Left hindlimb (tissue), 1 donor: ENCODE measurements at places on chromosomes 11 and 22.
A peak's percentile ranks its signal among the peaks of the same experiment; 100 is the strongest.

DNA sequence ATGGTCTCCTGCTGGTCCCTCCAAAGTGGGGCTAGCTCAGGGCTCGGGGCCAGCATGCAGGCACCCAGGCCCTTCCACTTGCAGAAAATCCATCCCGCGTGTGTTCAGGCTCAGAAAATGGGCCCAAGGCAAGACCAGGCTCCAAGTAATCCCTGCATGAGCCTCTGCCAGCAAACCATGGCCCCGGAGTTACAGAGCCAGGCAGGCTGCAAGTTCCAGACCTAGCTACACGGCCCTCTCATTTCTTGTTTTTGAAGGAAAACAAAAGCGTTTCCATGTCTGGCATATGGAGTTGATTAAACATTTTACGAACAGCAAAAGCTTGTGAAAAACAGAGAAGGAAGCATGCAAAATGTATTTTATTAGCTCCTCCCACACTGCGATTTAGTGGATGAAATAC is 29.7 kb downstream of the KIAA0930 start:
- DNase-seq, result peak; percentile 67

DNA sequence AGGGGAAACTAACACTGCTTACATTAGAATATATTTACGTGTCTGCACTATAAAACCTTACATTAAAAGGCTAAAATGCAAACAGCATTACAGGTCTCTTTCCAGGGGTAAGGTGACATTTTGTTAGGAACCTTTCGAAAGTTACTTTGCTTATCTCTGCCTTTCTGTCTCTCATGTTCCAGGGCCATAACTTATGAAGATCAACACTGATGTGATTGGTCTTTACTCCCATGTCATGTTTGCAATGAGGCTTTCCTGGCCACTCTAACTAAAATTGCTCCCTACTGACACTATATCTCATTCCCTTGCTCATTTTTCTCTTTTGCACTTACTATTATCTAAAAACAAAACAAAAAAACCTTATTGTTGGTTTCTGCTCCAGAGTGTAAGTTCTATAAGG is 119.0 kb downstream of the JRKL start:
- DNase-seq, result no peak

- no peak for DNase-seq
Measured at GRCh38 chr11:100936781-100937180, 192.8 kb downstream of the PGR start.

GRCh38 chr11:120400564-120401364 is 64.6 kb downstream of the ARHGEF12 start:
- peak; percentile 50 for DNase-seq

- DNase-seq, result no peak
Measured at GRCh38 chr11:67516806-67517205, 6.4 kb downstream of the CABP2 start.

GRCh38 chr22:25347752-25348102 is 128.3 kb downstream of the CRYBB2 start:
- DNase-seq, result no peak

DNA sequence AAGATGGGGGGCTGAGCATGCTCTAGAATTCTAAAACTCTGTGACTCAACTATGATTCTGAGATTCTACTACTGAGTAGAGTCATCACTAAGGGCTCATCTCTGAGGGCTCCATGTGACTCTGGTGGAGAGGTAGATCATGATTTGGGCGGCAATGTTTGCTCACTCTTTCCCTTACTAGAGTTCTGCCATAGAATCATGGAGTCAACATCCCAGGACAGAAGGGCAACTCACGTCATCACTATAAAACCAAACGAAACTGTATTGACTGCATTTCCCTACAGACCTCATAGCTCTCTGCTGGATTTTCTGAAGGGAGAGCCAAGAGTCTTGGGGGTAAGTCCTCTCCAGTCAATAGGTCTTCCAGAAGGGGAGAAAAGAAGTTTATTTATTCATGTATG is at the start of gene MS4A14:
TSS of gene MS4A14 (plus strand) at position 78 of the 400 bp plus-strand sequence. CDS start at position 198, 120 bp downstream.
- no peak for DNase-seq

GRCh38 chr22:37564111-37564711 is 3.9 kb downstream of the CDC42EP1 start:
- DNase-seq, result no peak

GRCh38 chr11:123235117-123235655 is 40.1 kb upstream of the CLMP start:
- DNase-seq, result no peak

- no peak for DNase-seq
Measured at GRCh38 chr22:43300891-43301676, 42.1 kb downstream of the SCUBE1 start.

DNA sequence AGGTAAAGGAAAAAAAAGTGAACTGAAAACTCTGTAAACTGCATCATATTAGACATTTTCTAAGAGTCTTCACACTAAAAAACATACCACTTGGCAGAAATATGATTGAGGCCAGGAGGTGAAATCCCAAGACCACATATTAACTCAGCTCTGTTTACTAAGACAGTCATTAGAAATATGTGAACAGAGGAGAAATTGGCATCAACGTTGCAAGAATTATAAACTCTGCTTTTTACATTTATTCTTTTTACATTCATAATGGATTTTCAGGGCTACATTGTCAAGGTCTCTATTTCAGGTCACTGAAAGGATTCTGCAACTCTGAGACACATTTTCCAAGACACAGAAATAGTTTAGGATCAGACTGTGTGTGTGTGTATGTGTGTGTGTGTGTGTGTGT is 1364.0 kb downstream of the LRRC4C start:
- DNase-seq, result no peak

DNA sequence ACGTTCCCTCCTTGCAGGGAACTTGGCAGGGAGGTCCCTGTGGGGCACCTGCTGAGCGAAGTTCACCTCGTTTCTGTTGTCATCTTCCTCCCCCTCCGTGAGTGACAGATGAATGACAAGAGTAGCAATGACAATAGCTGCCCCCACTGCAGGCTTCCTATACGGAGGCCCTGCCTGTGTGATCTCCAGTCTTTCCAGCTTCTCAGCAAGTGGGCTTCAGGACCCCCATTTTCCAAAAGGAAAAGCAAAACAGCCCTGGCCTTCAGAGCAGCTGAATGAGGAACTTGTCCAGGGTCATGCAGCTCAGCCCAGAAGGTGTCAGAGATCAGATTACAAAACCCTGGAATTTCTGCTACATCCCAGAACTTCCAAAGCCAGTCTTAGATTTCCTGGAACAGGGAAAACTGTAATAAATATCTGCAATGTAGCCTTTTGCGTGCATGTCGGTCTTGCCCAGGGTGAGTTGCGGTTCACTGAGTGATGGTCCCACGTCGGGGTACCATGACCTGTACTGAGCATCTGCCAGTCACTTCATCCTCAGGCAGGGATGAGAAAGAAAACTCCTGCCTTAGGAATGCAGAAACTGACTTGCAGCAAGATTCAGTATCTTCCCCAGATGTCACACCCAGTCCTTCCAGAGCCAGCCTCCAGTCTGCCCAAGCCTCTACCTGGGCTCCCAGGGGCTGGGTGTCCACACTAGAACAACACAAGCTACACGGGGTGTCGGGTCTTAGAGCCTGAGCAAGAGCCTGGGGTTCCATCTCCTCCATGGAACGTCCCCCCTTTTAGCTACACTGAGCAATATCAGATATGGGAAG is 1457.0 kb downstream of the BRD1 start:
- DNase-seq, result no peak

- DNase-seq, result no peak
Measured at GRCh38 chr11:100302824-100303223, 384.3 kb upstream of the ARHGAP42 start.

DNA sequence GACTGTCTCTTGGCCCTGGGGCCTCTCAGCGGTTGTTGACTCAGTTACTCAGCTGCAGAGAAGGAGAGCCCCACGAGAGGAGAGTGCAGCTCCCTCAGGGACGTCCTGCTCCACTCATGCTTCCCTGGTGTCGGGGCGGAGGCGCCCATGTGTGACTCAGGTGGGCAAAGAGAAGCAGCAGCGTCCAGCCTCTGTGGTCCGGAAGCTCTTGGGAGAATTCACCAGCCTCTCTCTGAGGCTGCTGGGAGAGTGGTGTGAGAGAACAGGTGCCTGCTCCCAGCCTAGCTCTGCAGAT is 25.7 kb downstream of the GLB1L2 start:
- no peak for DNase-seq

GRCh38 chr11:133082453-133082781 is 449.9 kb downstream of the OPCML start:
- DNase-seq, result peak; percentile 72

DNA sequence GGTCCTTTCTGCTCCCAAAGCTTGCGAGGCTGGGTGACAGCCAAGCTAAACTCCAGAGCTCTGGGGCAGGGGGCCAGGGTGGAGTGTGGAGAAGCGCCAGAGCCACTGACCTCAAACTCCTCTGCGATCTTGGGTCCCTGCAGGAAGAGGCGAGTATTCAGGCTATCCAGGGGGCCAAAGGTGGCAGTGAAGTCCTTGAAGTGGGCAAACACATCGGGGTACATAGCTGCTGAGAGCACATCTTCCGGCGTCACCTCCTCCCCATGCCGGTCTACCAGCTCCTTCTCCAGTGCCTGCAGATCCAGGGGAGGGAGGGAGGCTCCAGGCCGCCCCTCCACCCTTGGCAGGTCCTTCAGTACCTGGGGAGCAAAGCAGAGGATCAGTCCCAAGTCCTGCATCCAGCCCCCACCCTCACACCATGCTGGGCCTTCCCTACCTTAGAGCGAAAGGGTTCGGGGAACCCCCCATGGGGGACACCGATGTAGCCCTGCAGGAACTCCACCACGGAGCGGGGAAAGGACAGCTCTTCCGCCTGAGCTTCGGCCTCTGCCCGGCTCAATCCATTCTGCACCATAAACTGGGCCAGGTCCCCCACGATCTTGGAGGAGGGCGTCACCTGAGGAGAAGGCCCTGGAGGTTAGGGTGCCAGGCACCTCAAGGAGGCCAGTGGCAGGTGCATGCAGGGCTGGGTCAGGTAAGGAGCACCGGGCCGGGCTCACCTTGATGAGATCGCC is 6.4 kb downstream of the RCE1 start:
- no peak for DNase-seq

GRCh38 chr11:18294862-18295261 is 27.1 kb downstream of the HPS5 start:
- DNase-seq, result no peak

- no peak for DNase-seq
Measured at GRCh38 chr22:26568207-26568706, 21.7 kb downstream of the TPST2 start.

DNA sequence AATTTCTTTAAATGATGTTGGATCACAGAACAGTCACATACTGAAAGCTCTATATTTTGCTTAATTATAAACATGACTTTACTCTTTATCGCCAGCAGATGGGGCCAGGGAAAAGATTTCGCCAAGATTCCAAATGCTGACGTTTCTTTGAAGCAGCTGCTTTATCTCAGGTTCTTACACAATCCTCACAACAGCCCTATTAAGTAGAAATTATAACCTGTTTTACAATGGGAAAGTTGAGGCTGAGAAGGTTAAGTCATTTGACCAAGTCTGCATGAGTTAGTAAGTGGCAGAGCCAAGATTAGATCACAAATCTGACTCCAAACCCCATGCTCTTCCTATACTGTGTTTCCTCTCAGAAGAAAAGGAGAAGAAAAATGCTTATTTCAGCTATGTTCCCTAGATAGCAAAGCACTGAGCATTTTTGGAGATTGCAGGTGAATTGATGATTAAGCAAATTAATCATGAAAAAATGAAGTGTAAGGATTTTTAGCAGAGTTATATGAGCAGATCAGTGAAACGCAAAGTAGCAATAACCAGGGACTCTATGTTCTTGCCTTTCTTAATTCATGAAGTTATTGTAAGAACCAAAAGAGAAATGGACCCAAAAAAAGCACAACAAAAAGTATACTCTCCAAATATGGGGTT is 79.0 kb downstream of the AASDHPPT start:
- DNase-seq, result no peak

GRCh38 chr11:35153280-35153679 is 14.3 kb downstream of the CD44 start:
- no peak for DNase-seq

DNA sequence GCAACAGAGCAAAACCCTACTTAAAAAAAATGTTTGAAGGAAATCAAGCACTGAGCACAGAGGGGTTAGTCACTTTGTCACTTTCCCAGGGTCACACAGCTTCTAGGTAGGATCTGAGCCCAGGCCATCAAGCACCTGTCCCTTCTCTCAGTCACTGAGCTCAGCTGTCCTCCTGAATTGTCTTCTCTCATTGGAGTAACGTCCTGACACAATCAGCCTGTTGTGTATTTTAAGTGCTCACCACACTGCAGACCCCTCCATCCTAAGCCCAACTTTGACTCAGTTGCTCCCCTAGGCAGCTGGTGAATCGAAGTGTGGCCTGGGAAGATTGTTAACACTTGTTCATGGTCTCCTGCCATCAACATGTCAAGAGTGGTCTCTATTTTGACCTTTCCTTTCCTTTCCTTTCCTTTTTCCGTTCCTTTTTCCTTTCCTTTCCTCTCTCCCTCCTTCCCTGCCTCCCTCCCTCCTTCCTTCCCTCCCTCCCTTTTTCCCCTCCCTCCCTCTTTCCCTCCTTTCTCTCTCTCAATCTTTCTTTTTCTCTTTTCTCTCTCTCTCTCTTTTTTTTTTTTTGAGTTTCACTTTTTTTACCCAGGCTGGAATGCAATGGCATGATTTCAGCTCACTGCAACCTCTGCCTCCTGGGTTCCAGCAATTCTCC is 76.1 kb downstream of the PIWIL3 start:
- DNase-seq, result no peak

DNA sequence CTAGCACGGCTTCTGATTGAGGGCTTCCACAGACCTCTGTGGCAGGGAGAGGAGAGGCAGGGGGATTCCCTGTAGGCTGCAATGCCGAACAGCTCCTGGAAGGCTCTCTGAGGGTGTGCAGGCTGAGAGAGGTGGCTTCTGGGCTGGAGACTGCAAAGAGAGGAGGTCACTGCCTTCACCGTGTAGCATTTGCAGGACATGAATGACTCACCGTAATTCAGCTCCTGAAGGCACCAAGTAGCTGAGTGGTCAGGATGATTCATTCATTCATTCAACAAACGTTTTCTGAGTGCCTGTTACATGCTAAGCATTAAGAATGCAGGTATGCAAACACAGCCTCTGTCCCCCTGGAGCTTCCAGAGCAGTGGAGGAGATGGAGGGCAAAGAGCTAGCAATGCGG is 18.0 kb upstream of the EIF3D start:
- no peak for DNase-seq

- peak; percentile 32 for DNase-seq
Measured at GRCh38 chr11:85627332-85627997, at the start of gene DLG2. DLG2 (minus strand) TSS chr11:85627344.

DNA sequence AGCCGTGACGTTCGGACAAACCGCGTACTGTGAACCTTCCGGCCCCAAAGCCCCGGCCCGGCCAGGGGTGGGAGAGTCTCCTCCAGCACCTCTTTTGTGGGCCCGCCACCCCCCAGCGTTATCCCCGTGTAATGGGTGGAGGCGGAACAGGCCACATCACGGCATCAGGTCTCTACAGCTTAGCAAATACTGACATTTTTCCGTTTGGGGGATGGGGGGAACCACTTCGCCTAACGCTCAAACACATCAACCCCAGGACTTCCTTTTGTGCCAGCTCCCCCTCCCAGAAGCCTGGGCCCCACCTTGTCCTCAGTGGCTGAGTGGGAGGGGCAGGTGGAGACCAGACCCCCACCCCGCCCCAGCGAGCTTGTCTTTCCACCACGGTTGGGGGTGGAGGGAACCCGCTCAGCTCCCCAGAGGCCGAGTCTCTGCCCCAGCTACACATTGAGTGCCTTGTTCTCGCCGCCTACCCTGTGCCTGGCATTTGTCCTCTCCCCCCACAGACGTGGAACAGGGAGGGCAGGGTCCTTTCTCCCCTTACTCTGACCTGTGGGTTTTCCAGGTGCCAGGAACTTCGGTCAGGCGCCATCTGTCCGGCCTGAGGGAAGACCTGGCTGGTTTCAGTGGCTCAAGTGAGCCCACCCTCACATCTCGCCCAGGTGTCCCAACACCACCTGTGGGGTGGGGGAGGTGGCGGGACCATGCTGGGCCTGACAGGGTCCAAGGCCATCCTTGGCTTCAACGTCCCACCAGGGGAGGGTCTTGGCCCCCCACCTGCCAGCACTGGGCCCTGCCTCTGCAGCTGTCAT is 29.6 kb downstream of the SBF1 start:
- peak; percentile 51 for DNase-seq
